ENCODE measurements at places on chromosomes 5 and 9. TPM values are rescaled to one million over a fixed set of nuclear protein-coding genes. Genes with fewer than 3 reads are reported as not detected.

GRCh38 chr5:101306391-101307137, 403.5 kb upstream of the ST8SIA4 start:
- no peak for DNase-seq

- no peak for DNase-seq
These were observed 48.1 kb downstream of the PAX5 start for GRCh38 chr9:36985769-36986467.

GRCh38 chr5:150061538-150061995, 24.8 kb downstream of the CSF1R start:
- no peak for DNase-seq

DNA sequence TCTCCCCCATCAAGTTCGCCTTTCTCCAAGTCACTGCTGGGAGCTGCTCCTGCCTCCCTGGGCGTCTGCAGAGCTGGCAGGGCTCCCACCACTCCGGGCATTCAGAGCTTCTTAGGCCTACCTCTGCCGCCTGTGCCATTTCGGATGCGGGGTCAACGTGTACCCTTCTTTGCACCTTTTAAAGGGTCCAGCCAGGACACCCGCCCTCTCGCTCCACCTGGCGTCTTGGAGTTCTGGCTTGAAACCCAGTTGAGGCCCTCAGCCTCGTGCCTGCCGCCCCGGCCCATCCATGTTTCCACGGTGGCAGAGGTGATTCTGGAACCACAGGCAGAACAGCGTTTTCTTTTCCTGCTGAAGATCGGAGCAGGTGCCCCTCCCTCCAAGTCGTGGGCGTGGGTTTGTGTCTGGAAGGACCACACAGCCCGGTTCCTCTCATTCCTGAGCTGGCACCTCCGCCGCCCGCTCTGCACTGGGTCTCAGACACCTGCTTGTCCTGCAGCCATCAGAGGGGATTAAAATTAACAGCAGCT, 32.9 kb downstream of the NDUFS6 start:
- DNase-seq = no peak

GRCh38 chr5:135324897-135325650, 74.0 kb downstream of the MACROH2A1 start:
- no peak for DNase-seq

GRCh38 chr9:75120686-75121085, 32.4 kb downstream of the OSTF1 start:
- no peak for DNase-seq

GRCh38 chr9:91720313-91720712, 229.7 kb downstream of the ROR2 start:
- DNase-seq = no peak

- DNase-seq = no peak
These were observed 44.9 kb upstream of the SNCAIP start for GRCh38 chr5:122267185-122267584.

- no peak for DNase-seq
These were observed 22.7 kb downstream of the RCL1 start for GRCh38 chr9:4815381-4815956.

DNA sequence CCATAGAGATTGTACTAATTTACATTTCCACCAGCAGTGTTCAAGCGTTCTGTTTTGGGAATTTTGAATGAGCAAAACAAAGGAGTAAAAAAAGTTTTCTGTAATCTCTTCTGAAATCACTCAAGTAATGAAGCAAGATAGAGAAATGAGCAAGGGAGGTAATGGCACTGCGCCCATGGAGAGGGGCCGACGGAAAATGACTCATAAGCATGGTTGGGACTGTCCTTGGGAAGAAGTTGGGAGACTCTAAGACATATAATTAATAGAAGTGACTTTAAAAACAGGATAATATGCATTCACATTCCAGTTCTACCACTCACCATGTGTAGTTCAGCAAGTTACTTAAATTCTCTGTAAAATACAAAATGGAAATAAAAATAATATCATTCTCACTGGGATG, 62.5 kb upstream of the C5orf46 start:
- DNase-seq = no peak

DNA sequence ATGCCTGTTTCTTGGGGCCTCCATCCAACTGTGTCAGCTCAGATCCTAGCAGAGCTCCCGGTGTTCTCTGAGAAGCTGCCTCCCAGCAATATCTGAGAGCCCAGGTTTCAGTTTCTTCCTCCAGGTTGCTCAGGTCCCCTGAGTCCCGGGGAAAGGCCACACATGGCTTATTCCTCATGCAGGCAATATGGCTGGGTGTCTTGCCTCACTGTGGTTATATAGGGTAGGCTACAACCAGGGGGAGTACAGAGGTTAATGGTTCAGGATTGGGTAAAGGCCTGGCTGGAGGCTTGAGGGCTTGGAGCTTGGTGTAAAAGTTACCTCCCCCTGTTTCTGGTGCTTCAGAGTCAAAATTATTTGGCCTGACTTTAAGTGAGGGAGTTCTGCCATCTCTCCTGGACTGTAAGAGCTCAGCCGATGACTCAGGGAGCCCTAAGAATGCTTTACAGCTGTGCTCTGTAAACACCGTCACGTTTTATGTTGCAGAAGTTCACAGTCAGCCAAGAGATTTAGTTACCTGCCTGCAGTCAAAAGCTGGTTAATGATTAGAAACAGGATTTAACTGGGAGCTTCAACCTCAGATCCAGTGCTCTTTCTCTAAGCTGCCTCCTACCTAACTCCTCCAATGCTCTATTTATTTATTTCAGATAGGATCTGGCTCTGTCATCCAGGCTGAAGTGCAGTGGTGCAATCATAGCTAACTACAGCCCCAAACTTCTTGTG, 24.3 kb upstream of the UBAP2 start:
- DNase-seq = no peak

- no peak for DNase-seq
These were observed 389.4 kb downstream of the CDH9 start for GRCh38 chr5:26649000-26649399.

- DNase-seq = no peak
These were observed 2.2 kb downstream of the PRDM12 start for GRCh38 chr9:130666393-130667119.

- DNase-seq = no peak
These were observed 215.2 kb downstream of the COMMD10 start for GRCh38 chr5:116299746-116300640.

DNA sequence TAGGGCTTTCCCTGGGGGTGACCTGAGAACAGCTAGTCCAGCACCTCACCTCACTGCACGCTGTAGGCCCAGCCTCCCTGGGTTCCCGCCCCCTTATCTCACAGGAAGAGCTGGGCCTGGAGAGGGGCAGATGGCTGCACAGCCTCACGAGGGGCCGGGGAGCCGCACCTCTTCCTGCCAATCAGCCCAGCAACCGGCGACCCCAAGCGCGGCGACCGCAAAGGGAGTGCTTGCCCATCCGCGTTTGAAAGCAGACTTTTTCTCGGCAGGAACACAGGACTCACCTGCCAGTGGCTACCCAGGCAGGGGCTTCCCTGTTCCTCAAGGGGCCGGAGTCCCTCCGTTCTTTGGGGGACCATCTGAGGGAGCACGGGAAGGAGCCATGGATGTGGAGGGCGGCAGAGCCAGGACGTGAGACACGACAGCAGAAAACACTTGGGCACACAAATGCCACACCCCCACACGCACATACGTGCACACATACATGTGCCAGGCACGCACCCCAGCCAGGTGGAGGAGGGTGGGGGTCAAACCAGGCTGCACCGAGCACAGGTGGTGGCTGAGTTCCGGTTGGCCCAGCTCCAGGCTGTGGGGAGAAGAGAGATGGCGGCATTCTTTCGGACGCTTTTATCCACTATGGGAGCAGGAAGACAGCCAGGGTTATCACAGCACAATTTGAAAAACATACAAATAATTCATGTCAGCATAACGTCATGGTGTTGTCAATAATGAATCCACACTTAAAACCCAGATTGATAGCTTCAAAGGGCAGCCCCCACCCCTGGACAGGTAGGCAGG, 11.3 kb downstream of the TMEM250 start:
- DNase-seq = no peak

DNA sequence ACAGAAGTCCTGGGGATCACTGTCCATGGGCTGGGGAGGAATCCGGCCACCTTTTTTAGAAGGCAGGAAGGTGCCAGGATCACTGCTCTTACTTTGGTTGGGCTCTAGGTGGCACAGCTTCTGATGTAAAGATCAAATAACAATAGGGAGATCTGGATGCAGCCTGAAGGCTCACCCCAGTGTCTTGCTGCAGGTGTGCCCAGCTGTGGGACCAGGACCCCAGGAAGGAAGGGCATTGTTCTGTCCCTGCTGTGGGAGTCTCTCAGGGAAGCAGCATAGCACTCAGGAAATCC, 69.6 kb downstream of the DAB2IP start:
- no peak for DNase-seq

DNA sequence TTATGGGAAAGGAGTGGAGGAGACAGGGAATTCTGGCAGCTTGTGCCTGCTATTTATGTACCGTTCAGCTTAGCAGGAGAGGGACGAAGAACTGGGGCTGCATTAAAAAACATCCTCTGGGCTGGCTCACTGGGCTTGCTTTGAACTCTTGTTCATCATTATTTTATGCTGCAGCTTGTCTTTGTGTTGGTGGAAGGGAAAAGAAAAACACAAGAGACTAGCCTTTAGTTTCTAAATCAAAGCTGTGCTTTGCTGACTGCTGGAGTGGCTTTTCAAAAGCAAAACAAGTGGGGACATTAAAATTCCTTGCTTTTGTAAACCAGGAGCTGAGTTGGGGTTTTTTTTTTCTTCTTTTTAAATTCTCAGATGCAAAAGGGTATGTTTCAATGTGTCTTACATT, 5.9 kb upstream of the RGMB start:
- DNase-seq = no peak

DNA sequence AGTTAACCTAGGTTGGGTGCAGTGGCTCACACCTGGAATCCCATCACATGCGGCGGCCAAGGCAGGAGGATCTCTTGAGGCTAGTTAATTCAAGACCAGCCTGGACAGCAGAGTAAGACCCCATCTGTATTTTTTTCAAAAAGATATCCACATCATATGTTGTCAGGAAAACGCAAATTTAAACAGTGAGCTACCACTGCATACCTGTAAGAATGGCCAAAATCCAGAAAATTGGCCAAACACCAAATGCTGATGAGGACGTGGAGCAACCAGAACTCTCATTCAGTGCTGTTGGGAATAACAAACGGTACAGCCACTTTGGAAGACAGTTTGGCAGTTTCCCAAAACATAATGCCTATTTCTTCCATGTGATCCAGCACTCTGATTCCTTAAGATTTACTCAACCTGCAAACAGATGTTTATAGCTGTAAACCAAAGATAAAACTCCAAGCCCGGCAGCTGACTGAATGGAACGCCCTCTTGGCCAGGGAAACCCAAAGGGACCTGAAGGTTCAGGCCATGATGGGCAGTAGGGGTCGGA, 12.4 kb downstream of the CEL start:
- no peak for DNase-seq

GRCh38 chr9:107647141-107647540, 157.6 kb upstream of the KLF4 start:
- no peak for DNase-seq

DNA sequence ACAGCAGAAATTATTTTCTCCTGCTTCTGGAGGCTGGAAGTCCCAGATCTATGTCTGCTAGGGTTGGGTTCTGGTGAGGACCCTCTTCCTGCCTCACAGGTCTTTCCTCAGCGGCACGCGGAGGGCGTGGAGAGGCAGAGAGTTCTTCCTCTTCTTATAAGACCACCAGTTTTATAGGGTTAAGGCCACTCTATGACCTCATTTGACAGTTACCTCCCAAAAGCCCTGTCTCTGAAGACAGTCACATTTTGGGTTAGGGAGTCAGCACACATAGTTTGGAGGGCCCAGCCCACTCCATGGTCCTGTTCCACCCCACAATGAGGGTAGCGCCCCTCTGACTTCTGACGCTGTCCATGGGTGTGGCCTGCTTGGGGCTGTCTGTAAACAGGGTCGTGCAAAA, 46.7 kb downstream of the TRIP13 start:
- no peak for DNase-seq

- DNase-seq = no peak
These were observed 40.7 kb upstream of the S1PR3 start for GRCh38 chr9:88950341-88951154.

GRCh38 chr9:24545847-24546522, at the start of gene IZUMO3:
TSS of gene IZUMO3 (minus strand) at chr9:24545897. CDS start at chr9:24545649, 248 bp downstream.
- DNase-seq = no peak

- no peak for DNase-seq
These were observed 60.3 kb upstream of the PTGER4 start for GRCh38 chr5:40619421-40619820.

DNA sequence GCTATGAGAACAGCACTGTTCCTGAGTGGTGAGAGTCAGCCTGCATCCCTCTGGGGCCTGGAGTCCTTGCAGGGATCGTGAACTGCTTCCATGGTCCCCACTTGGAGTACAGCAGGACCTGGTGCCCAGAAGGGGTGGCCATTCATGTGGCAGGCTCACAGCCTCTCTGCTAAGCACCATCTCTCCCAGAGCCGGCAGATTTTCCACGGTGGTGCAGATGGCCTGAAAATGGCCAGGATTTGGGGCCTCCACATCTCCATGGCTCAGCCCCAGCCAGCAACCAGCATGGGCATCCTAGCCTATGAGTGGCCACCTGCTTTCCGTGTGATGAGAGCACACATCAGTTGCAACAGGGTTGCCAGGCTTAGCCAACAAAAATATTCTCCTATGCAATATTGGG, 33.9 kb upstream of the SEMA4D start:
- DNase-seq = no peak

DNA sequence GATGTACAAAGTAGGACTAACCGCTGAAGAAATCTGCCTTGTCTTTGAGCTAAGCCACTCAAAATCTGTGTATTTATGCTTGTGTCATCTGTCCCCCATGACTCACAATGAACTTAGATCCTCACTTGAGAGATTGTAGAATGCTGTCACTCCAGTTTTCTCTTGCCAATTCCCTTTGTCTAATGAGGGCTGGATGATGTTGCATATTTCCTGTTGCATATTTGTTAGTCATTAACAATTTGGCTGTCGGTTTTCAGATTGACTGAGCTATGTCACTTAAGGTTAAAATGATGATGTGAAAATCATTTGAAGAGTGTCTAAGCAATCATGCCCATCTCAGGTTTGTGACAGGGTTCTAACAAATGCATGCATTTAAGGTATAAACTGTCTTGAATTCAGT, 481.7 kb downstream of the CDH10 start:
- DNase-seq = no peak

- no peak for DNase-seq
These were observed 190.7 kb downstream of the MAPKAP1 start for GRCh38 chr9:125515983-125516940.

GRCh38 chr9:105251733-105252404, 7.4 kb downstream of the SLC44A1 start:
- DNase-seq = no peak

GRCh38 chr5:156707750-156708149, 142.3 kb upstream of the PPP1R2B start:
- no peak for DNase-seq

GRCh38 chr9:70262366-70262765, 3.6 kb downstream of the SMC5 start:
- no peak for DNase-seq

- DNase-seq = no peak
These were observed 240.3 kb downstream of the FANCC start for GRCh38 chr9:95077053-95077765.

Gene ARSI
- 8.6 TPM for total RNA-seq

Gene FOXD4
- not detected for total RNA-seq

Gene SURF1
- 35.0 TPM for total RNA-seq

Gene FBLL1
- total RNA-seq = not detected

Gene IFNA2
- not detected for total RNA-seq

Gene SSNA1
- 53.1 TPM for total RNA-seq

Gene CCNO
- not detected for total RNA-seq

Gene SLC45A2
- total RNA-seq = not detected

Gene AHRR
- 1.2 TPM for total RNA-seq

Gene ZNF462
- 28.5 TPM for total RNA-seq

Gene TIFAB
- total RNA-seq = not detected

Gene FOXD1
- 40.5 TPM for total RNA-seq

Gene TLR4
- 19.4 TPM for total RNA-seq

Gene DND1
- 6.1 TPM for total RNA-seq

Gene BHMT2
- total RNA-seq = 63.4 TPM

Gene ENTREP1
- total RNA-seq = 3.1 TPM

Gene FBP1
- total RNA-seq = 8.6 TPM
